Lower lobe of right lung (tissue), 2 donors: ENCODE measurements at places on chromosomes 3 and 15. TPM values are rescaled to one million over a fixed set of nuclear protein-coding genes. Genes with fewer than 3 reads are reported as not detected.

Gene FANCD2OS
- total RNA-seq, result not detected

Gene THSD4
- total RNA-seq, result 18.2 TPM

Gene LRRC2
- total RNA-seq, result 1.2 TPM

Gene ZIC1
- total RNA-seq, result not detected

- H3K27me3 ChIP-seq, result no peaks in the 10 kb centered on the region
- no peak overlapping the region for H3K4me3 ChIP-seq
- no peak overlapping the region for H3K27ac ChIP-seq
- H3K36me3 ChIP-seq, result no peaks in the 10 kb centered on the region
These were observed 27.6 kb upstream of the NPHP3 start for GRCh38 chr3:132749786-132750185.

GRCh38 chr3:30341851-30342250, 264.6 kb upstream of the TGFBR2 start:
- DNase-seq, result no peak
- H3K4me1 ChIP-seq, result peaks cover 18% of the 10 kb centered on the region
- H3K36me3 ChIP-seq, result no peaks in the 10 kb centered on the region
- no peaks in the 10 kb centered on the region for H3K27me3 ChIP-seq

DNA sequence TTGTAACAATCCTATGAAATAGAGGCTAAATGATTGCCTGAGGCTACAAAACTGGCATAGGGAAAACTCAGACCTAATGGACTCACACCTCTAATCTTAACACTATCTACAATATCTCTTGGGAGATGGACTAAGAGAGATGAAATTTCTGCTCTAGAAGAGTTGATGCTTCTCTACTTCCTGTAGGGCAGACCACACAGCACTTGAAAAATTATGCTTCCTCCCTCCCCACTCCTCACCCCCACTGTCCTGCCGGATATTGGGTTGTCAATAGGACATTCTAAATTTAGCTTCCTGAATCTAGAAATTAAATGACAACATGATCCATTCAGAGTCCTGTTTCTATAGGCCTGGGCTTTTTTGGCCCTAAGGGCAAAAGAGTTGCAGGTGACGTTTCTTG, 295.6 kb downstream of the GAP43 start:
- H3K36me3 ChIP-seq, result no peaks in the 10 kb centered on the region
- no peaks in the 10 kb centered on the region for H3K27me3 ChIP-seq
- no peak overlapping the region for H3K27ac ChIP-seq
- DNase-seq, result no peak

DNA sequence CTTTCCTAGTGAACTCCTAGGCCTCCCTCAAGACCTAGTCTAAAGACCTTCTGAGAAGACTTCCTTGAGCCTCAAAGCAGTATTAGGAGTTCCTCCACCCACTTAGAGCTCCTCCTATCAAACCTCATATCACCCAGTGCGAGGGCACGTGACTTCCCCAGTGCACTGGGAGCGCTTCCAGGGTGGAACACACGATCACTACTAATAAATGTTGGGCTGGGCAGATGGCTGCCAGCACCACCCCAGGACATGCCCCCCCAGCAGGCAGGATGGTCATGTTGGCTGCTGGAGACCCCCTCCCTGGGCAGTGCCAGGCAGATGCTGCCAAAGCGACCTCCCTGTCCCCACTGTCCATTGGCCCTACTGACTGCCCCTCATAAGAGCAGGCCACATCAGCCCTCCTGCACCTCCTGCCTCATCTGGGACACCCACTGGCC, 8.5 kb upstream of the PLXND1 start:
- DNase-seq, result peak; percentile 71
- H3K4me3 ChIP-seq, result no peak overlapping the region
- no peaks in the 10 kb centered on the region for H3K27me3 ChIP-seq
